Colonic mucosa (tissue), 4 donors: ENCODE measurements at places on chromosomes 3 and 15.
A peak's percentile ranks its signal among the peaks of the same experiment; 100 is the strongest.

GRCh38 chr15:82663186-82663600 lies 16.0 kb upstream of the CPEB1 start:
- H3K27ac ChIP-seq: no peak overlapping the region
- peak; percentile 47 for DNase-seq
- H3K4me1 ChIP-seq: no peaks in the 10 kb centered on the region
- no peaks in the 10 kb centered on the region for H3K36me3 ChIP-seq
- H3K4me3 ChIP-seq: no peak overlapping the region
- H3K27me3 ChIP-seq: no peaks in the 10 kb centered on the region

GRCh38 chr3:17553080-17553479 lies 189.4 kb downstream of the TBC1D5 start:
- no peaks in the 10 kb centered on the region for H3K4me1 ChIP-seq
- no peak overlapping the region for H3K4me3 ChIP-seq
- no peaks in the 10 kb centered on the region for H3K27me3 ChIP-seq
- DNase-seq: no peak

GRCh38 chr3:21484057-21484827 lies 266.8 kb downstream of the ZNF385D start:
- H3K27ac ChIP-seq: no peak overlapping the region
- H3K4me1 ChIP-seq: no peaks in the 10 kb centered on the region
- no peaks in the 10 kb centered on the region for H3K27me3 ChIP-seq
- DNase-seq: peak; percentile 27
- no peak overlapping the region for H3K4me3 ChIP-seq
- H3K36me3 ChIP-seq: no peaks in the 10 kb centered on the region

GRCh38 chr3:32421991-32422859 lies 30.6 kb downstream of the CMTM7 start:
- peak; percentile 93 for DNase-seq
- no peaks in the 10 kb centered on the region for H3K27me3 ChIP-seq
- H3K4me1 ChIP-seq: peaks cover 20% of the 10 kb centered on the region
- H3K36me3 ChIP-seq: no peaks in the 10 kb centered on the region
- H3K27ac ChIP-seq: peak overlapping the region; percentile 44

- H3K27me3 ChIP-seq: no peaks in the 10 kb centered on the region
- no peak overlapping the region for H3K27ac ChIP-seq
- H3K36me3 ChIP-seq: no peaks in the 10 kb centered on the region
- no peak for DNase-seq
- no peak overlapping the region for H3K4me3 ChIP-seq
Observed at GRCh38 chr15:48898446-48898845, 20.5 kb downstream of the EID1 start.
